ENCODE measurements at places on chromosomes 6 and 20.

- DNase-seq: no peak
These were observed 69.5 kb downstream of the FAM217A start for GRCh38 chr6:4009486-4009885.

DNA sequence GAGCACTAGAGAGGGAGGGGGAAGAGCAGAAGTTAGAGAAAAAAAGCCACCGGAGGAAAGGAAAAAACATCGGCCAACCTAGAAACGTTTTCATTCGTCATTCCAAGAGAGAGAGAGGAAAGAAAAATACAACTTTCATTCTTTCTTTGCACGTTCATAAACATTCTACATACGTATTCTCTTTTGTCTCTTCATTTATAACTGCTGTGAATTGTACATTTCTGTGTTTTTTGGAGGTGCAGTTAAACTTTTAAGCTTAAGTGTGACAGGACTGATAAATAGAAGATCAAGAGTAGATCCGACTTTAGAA lies 2.0 kb downstream of the ID4 start:
- DNase-seq: no peak

GRCh38 chr6:112429226-112429625 lies 82.1 kb downstream of the RFPL4B start:
- DNase-seq: peak; percentile 46

DNA sequence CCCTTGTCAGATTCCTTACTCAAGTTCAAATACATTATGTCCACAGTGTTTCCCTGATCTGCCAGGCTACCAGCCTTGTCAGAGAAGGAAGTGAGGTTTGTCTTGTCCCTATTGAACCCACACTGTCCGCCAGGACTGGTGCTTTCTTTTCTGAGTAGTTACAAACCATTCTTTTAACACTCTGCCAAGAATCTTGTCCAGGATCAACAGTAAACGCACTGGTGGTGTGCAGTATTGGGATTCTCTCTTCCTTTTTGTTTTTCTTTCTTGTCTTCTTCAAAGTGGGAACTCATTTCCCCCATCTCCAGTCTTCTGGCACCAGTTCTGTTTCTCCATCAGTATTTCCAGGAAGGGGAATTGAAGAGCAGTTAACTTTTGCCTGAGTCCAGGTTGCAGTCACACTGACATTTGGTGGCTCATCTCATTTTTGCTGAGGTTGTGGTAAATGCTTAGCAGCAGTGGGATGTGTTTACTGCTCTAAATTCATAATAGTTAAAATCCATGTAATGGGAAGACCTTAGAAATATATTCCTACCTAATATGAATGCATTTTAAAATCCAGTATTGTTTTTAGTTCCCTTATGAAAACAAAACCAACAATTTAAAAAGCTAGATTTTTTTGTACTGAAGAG lies 295.3 kb downstream of the PRL start:
- DNase-seq: no peak

DNA sequence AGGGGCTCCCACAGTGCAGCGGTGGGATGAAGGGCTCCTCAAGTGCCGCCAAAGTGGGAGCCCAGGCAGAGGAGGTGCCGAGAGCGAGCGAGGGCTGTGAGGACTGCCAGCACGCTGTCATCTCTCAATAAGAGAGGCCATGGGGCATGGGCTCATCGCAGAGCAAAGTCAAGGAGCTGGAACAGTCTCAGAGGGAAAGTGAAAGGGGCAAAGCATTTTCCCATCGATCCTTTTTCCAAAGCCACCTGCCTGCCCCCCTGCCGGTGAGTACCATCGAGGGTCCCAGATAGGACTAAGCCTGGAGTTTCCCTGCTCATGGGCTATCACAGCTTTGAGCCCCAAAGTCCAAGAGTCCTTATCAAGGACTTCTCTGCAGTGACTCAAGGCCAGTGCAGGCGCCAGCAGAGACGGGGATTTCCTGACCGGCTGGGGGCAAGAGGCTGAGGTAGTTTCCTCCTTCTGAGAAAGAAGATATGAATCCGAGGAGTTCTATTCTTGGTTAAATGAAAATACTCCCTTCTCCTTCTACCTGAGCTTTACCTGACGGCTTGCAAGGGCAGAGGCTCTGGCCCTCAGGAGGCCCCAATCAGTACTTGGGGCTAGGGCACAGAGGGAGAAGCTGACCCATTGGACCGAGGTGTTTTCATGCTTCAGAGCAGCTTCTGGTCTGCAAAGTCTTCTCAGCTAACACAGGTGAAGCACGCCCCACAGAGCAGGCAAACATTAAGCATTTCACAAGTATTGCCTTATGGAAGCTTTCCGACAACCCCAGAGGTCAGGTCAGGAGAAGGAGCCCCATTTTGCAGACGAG lies 22.6 kb downstream of the ETV7 start:
- DNase-seq: peak; percentile 12

GRCh38 chr6:49923826-49924225 lies 40.1 kb downstream of the DEFB114 start:
- no peak for DNase-seq

DNA sequence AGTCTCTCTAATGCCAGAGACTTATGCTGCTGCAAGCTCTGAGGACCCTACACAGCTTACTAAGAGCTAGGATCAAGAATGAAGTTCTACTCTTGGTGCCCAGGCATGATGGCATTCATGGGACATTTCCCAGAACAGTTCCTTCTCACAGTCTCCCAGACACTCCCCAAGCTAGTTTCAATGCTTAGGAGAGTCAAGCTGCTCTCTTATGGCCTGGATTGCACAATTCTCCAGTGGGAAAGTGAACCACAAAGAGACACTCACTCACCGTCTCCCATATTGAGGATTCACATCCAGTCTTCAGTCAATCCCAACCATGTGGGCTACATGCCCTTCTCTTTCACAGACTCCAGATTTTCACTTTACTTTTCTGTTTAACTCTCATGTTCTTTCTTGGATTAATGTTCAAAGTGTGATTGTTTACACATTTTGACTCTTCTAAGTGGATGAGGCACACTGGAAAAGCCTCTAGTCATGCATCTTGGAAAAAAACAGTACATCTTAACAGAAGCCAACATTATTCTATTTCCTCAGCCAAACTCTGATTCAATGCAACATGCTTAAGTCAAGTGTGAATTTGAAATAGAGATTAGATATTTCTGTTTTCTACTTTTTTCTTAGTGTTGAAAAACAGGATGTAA lies 447.8 kb upstream of the BTBD3 start:
- DNase-seq: no peak

All from EL (cell line).